Activated naive CD8-positive, alpha-beta T cell treated with anti-CD3 and anti-CD28 coated beads for 36 hours (primary cell): ENCODE measurements at places on chromosomes 2 and 18.
A peak's percentile ranks its signal among the peaks of the same experiment; 100 is the strongest.

DNA sequence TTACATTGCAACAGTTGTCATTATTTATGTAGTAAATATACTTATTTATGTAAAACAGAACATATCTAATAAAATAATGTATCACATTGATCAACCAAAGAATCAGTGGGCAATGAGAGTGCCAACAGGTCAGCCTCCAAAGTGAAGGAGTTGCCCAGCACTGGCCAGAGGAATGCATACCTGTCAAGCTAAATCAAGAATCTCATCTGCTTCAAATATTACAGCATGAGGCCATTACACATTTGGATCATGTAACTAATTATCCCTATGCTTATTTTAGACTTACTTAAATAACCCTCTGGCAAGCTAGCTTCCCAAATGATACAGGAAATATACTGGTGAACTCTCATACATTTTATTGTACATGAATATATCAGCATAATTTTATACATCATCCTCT, 1211.7 kb upstream of the ACVR2A start:
- no peaks in the 10 kb centered on the region for H3K27me3 ChIP-seq
- no peak for DNase-seq

DNA sequence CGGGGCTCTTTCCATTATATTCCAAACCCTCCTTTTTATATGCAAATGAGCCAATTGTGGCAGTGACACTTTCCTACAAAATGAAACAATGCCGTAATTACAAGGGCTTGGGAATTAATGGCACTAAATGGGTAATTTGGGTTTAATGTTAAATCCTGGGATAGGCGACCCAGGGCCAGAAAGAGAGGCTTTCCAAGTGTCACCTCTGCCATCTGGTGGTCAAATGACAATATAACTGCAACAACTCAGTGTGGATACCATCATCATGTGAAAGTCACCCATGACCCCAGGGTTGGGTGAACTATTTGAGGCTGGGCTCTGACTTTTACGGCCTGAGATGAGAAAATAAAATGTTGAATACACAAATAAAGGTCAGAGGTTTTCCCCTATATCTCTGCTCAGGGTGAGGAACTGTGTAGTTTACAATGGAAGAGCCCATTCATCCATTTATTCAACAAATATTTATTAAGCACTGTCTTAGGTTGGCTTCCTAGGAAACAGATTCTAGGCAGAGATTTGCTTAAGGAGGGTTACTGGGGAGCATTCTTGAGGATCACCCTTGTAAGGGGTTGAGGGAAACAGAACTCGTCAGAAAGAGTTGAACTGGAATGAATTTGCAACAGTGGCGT, 13.6 kb upstream of the THADA start:
- peaks cover 3% of the 10 kb centered on the region for H3K4me1 ChIP-seq
- H3K27ac ChIP-seq: no peak overlapping the region
- DNase-seq: peak; percentile 21
- no peaks in the 10 kb centered on the region for H3K27me3 ChIP-seq

- H3K27ac ChIP-seq: no peak overlapping the region
- peaks cover 20% of the 10 kb centered on the region for H3K4me1 ChIP-seq
- no peak overlapping the region for H3K4me3 ChIP-seq
- no peaks in the 10 kb centered on the region for H3K27me3 ChIP-seq
- no peak for DNase-seq
- peaks cover 25% of the 10 kb centered on the region for H3K36me3 ChIP-seq
Observed at GRCh38 chr2:20300656-20301055, 50.0 kb downstream of the PUM2 start.

- no peak for DNase-seq
- H3K4me3 ChIP-seq: no peak overlapping the region
- no peaks in the 10 kb centered on the region for H3K4me1 ChIP-seq
Observed at GRCh38 chr2:232196802-232197201, 181.7 kb upstream of the ALPP start.

- H3K36me3 ChIP-seq: peaks cover 15% of the 10 kb centered on the region
- peaks cover 50% of the 10 kb centered on the region for H3K4me1 ChIP-seq
- no peak for DNase-seq
- H3K27me3 ChIP-seq: no peaks in the 10 kb centered on the region
- no peak overlapping the region for H3K4me3 ChIP-seq
- peak overlapping the region; percentile 11 for H3K27ac ChIP-seq
Observed at GRCh38 chr2:207512356-207512755, 17.4 kb upstream of the CREB1 start.

DNA sequence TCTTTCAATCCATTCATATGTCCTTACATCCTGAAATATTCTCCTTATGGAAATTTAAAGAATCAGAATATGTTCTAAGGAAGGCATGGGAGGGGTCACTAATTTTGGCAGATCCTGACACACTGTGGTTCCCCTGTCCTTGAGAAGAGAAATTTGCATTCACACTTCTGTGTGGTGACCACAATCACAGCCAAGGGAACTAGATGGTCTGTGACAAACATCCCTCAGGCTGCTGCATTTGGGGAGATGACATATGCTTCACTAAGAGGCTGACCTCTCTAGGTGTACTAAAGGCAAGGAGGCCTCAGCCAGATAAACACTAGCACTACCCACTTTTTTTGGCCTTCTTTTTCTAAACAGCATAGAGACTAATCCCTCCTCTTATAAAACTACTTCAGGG, 129.6 kb downstream of the MREG start:
- peaks cover 4% of the 10 kb centered on the region for H3K27me3 ChIP-seq
- no peaks in the 10 kb centered on the region for H3K4me1 ChIP-seq
- no peak overlapping the region for H3K27ac ChIP-seq
- no peaks in the 10 kb centered on the region for H3K36me3 ChIP-seq
- no peak for DNase-seq
